ENCODE measurements at places on chromosomes 12 and 14.
A peak's percentile ranks its signal among the peaks of the same experiment; 100 is the strongest.

- no peaks in the 10 kb centered on the region for H3K36me3 ChIP-seq
- H3K27ac ChIP-seq, result no peak overlapping the region
- no peaks in the 10 kb centered on the region for H3K27me3 ChIP-seq
These were observed 32.6 kb downstream of the CD163L1 start for GRCh38 chr12:7411343-7411742.

DNA sequence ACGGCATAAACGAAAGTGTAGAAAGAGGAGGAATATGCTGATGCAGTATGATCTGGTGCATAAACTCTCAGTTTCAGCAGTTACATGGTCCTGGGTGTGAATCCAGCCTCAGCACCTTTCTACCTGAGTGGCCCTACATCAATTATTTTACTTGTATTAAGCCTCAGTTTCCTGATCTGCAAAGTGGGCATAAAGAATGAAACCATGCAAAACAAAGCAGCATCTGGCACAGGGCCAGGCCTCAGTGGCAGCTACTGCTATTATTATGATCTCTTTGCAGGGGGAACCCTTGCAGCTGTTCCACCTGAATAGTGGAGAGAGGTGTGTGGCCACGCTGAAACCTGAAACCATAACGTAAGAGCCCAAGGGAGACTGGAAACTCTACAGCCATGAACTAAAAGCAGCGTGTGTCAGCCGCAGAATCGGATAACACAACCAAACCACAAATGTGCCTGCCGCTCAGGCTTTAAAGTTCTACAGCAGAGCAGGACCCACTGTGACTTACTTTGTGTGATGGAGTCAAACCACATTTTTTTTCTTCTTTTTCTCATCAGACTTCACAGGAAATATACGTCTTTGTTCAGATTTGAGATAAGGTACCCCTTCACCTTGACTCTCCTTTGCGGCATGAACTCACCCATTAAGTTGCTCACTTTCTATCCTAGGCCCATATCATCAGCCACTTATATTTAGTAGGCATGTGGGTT, 29.2 kb upstream of the FOS start:
- no peaks in the 10 kb centered on the region for H3K36me3 ChIP-seq
- H3K4me1 ChIP-seq, result peaks cover 61% of the 10 kb centered on the region
- peak overlapping the region; percentile 48 for H3K4me3 ChIP-seq
- H3K27ac ChIP-seq, result peak overlapping the region; percentile 81
- H3K27me3 ChIP-seq, result no peaks in the 10 kb centered on the region

DNA sequence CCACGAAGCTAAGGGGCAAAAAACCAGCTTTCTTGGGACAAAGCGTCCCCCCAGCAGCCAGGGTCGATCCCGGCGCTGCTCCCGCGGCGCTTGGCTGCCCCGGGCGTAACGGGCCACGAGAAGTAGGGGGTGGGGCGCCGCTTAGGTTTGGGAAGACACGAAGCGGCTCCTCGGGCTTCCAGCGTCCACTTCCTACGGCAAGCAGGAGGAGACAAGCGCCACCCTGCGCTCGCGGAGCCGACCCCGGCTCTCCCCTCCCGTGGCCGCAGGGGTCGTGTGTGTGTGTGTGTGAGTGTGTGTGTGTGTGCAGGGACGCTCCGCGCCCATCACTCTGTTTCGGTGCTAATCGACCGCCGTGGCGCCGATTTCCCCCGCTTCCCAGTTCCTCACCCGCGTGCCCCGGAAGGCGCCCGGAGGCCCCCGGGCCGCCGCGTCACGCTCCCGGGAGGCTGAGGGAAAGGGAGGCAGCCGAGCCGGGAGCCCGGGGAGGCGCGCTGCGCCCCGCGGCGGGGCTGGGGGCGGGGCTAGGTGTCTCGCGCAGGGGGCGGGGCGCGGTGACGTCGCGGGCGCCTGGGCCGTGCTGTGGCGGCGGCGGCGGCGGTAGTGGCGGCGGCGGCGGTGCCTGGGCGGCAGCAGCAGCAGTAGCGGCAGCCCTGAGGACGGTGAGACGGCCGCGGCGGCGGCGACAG, at the start of gene ERC1:
TSS of gene ERC1 (plus strand) at position 563 of the 689 bp plus-strand sequence. CDS start 36,681 bp downstream, outside the sequence.
- H3K36me3 ChIP-seq, result no peaks in the 10 kb centered on the region
- DNase-seq, result peak; percentile 81
- peaks cover 17% of the 10 kb centered on the region for H3K4me1 ChIP-seq
- peak within 1 kb of the TSS; percentile 87 for H3K27ac ChIP-seq

DNA sequence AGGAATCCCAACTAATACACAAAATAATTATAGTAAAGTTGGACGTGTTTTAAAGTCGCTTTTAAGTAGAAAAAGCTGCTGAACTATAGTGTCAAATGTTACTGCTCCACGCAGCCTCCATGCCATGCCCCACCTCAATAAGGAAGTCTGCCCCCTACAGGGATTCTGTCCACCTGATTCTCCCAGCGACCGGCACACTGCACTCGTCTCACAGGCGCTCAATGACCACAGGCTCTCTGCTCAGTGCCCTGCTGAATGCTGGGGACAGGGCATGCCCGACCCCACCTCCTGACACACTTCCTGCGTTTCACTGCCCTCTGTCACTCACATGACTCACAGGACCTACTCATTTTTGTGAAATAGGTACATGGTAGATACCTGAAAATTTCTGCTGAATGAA, 48.9 kb downstream of the BDKRB1 start:
- no peaks in the 10 kb centered on the region for H3K4me1 ChIP-seq
- no peak overlapping the region for H3K4me3 ChIP-seq
- H3K36me3 ChIP-seq, result peaks cover 5% of the 10 kb centered on the region

- no peaks in the 10 kb centered on the region for H3K27me3 ChIP-seq
- H3K36me3 ChIP-seq, result no peaks in the 10 kb centered on the region
- H3K27ac ChIP-seq, result no peak overlapping the region
- no peak for DNase-seq
- H3K4me1 ChIP-seq, result no peaks in the 10 kb centered on the region
These were observed 71.1 kb downstream of the PTCSC3 start for GRCh38 chr14:36105401-36105800.

DNA sequence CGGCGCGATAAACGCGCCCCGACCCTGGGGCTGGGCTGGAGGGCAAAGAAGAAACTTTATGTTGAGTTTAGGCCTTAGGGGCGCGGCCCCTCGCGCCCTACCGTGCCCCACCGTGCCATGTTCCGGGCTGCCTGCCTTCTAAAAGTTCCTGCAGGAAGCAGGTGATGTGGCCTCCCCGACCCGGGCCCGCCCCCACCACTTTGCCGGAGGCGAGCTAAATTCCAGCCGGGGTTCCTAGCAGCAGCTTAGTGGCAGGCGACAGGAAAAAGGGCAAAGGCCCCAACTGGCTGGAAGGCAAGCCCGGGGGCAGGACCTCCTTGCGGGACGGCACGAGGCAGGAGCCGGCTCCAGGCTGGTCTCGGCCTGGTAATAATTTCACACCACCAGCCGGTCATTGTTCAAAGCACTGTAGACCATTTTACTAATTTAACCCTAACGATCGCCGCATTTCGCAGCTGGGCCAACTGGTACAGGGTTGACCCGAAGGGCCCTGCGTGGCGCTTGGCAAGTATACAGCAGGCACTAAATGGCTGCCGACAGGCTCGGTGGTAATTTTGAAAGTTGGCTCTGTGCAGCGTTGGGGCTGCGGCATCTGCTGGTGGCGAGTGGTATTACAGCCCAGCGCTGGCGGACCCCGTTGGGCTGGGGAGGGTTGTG, 895 bp upstream of the CCDC88C start:
- H3K27ac ChIP-seq, result peak overlapping the region; percentile 97
- H3K4me3 ChIP-seq, result peak overlapping the region; percentile 52
- H3K4me1 ChIP-seq, result peaks cover 25% of the 10 kb centered on the region
- no peaks in the 10 kb centered on the region for H3K36me3 ChIP-seq
- no peaks in the 10 kb centered on the region for H3K27me3 ChIP-seq
- DNase-seq, result peak; percentile 80

- no peaks in the 10 kb centered on the region for H3K36me3 ChIP-seq
- H3K27me3 ChIP-seq, result no peaks in the 10 kb centered on the region
- no peak overlapping the region for H3K27ac ChIP-seq
- no peak for DNase-seq
- no peak overlapping the region for H3K4me3 ChIP-seq
These were observed 149.0 kb upstream of the PWP1 start for GRCh38 chr12:107536613-107537012.

GRCh38 chr12:95857799-95858198, 953 bp upstream of the SNRPF start:
- H3K4me1 ChIP-seq, result peaks cover 11% of the 10 kb centered on the region
- H3K27ac ChIP-seq, result no peak overlapping the region

- DNase-seq, result no peak
- H3K4me1 ChIP-seq, result peaks cover 26% of the 10 kb centered on the region
- H3K4me3 ChIP-seq, result no peak overlapping the region
- peak overlapping the region; percentile 2 for H3K27ac ChIP-seq
These were observed 84.1 kb upstream of the SLC38A2 start for GRCh38 chr12:46456356-46457334.

- H3K4me3 ChIP-seq, result no peak overlapping the region
- no peaks in the 10 kb centered on the region for H3K27me3 ChIP-seq
- H3K27ac ChIP-seq, result no peak overlapping the region
- H3K4me1 ChIP-seq, result no peaks in the 10 kb centered on the region
- no peak for DNase-seq
- H3K36me3 ChIP-seq, result no peaks in the 10 kb centered on the region
These were observed 152.3 kb downstream of the MSRB3 start for GRCh38 chr12:65430571-65431306.

- H3K4me3 ChIP-seq, result no peak overlapping the region
- H3K27me3 ChIP-seq, result no peaks in the 10 kb centered on the region
- no peaks in the 10 kb centered on the region for H3K4me1 ChIP-seq
- H3K36me3 ChIP-seq, result no peaks in the 10 kb centered on the region
These were observed 10.0 kb downstream of the WNT1 start for GRCh38 chr12:48988030-48988649.

DNA sequence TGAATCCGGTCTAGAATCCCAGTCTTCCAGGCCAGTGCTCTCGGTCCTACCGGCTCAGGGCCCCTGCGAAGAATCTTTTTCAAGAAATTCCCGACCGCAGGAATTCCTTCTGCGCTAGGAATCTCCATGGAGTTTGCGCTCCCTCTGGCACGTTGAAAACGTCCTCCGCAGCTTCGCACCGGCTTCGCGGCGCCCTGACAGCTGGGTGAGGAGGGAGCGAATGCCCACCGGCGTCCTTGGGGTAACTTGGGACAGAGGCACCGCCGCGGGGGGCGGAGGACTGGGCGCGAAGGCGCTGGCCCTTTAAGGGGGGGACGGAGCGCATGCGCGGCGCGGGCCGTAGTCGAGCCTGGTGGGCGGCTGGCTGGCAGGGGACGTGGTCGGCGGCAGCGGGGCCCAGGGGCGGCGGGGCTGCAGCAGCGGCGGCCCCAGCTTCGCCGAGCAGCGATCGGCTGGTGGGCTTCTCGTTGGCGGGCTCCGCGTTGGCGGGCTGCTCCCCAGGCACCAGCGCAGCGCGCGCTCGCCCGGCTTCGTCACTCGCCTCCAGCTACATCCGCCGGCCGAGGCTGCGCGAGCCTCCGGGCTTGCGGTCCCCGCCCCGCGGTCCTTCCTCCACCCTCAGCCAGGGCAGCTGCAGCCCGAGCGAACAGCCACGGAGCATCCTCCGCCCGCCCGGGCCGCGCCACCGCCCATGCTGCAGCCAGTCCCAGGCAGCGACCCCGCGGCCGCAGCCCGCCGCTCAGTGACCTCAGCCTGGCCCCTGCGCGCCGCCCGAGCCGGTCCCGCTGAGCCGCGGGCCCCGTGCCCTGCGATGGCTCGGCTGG, at the start of gene VASH1:
TSS of gene VASH1 (plus strand) at position 333 of the 824 bp plus-strand sequence. CDS start 1,354 bp downstream, outside the sequence.
- H3K36me3 ChIP-seq, result no peaks in the 10 kb centered on the region
- no peak within 1 kb of the TSS for H3K27ac ChIP-seq
- H3K27me3 ChIP-seq, result no peaks in the 10 kb centered on the region
- H3K4me1 ChIP-seq, result no peaks in the 10 kb centered on the region
- peak within 1 kb of the TSS; percentile 61 for H3K4me3 ChIP-seq
- DNase-seq, result peak; percentile 16

DNA sequence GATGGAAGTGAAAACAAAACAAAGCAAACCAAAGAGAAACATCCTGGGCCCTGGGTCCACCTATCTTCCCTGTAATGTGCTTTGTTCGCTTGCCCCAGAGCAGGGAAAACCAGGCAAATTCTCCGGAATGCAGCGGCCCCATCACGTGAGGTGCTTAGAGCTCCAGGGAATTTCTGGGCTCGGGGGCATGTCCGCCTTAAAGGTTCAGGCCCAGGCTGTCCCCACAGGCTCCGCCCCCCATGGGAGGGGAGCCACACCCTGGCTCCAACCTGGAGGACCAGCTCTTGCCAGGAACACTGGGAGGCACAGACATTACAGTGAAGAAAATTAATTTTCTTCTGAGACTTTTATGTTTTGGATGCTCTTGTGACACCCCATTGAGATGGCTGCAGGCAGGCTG, 69.9 kb downstream of the RBM19 start:
- no peak for DNase-seq
- no peak overlapping the region for H3K27ac ChIP-seq
- peaks cover 10% of the 10 kb centered on the region for H3K36me3 ChIP-seq
- H3K4me3 ChIP-seq, result no peak overlapping the region

- H3K27me3 ChIP-seq, result no peaks in the 10 kb centered on the region
- H3K4me3 ChIP-seq, result no peak overlapping the region
- DNase-seq, result no peak
- peaks cover 22% of the 10 kb centered on the region for H3K36me3 ChIP-seq
These were observed 137.3 kb downstream of the FOXN3 start for GRCh38 chr14:89279649-89280232.

Measured in naive thymus-derived CD4-positive, alpha-beta T cell (primary cell).